LoVo (cell line): ENCODE measurements at places on chromosomes 11 and 22.

- DNase-seq, result no peak
These were observed 112.0 kb downstream of the DBX1 start for GRCh38 chr11:20048246-20048645.

DNA sequence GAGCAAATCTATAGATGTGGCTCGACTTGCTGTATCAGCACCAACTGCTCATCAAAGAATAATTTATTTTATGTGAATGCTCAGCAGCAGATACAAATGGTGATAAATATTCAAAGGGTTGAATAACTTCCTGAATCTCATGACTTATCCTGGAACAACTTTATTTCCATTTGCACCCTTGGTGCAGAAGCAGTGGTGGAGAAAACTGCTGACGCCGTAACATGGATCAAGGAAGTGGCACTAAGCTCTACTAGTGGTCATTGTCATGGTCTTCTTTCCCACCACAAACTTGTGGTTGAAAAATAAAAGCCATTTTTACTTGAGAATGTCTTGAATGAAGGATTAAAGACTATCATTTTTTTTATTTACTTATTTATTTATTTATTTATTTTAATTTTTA, 14.6 kb downstream of the MARK2 start:
- no peak for DNase-seq

DNA sequence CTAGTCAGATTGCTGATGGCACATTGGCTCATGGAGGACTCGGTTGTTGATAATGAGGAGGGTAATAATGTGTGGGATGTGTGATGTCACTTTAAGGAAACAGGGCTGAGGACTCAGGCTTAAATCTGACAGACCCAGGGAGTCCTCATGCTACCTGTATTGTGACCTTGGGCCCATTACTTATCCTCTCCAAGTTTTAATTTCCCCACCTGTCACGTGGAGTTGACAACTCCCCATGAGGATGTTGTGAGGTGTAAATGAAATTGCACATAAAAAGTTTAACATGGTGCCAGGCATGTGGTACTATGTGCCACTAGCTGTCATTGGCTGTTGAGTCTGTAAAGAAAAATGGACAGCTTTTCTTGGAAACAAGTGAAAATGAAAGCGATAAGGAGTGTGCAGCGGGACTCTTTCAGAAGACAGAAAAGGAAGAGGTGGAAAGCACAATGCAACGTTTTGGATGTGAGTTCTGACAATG, 15.3 kb downstream of the IL10RA start:
- DNase-seq, result no peak

DNA sequence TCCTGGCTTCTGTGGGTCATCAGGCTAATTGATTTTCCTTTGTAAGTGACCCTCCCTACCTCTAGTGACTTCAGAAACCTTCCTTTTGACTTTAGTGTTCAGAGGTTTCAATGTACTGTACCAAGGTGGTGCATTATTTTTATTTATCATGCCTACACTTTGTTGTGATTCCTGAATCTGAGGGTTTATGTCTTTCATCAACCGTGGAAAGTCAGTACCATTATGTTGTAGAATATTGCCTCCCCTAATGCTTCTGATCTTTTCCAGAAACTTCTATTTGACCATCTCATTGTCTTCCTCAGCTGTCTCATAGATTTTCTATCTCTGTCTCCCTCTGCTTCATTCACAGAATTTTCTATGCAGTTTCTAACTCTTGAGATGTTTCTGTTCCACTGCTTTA, 105.5 kb downstream of the KCNQ1OT1 start:
- DNase-seq, result no peak

DNA sequence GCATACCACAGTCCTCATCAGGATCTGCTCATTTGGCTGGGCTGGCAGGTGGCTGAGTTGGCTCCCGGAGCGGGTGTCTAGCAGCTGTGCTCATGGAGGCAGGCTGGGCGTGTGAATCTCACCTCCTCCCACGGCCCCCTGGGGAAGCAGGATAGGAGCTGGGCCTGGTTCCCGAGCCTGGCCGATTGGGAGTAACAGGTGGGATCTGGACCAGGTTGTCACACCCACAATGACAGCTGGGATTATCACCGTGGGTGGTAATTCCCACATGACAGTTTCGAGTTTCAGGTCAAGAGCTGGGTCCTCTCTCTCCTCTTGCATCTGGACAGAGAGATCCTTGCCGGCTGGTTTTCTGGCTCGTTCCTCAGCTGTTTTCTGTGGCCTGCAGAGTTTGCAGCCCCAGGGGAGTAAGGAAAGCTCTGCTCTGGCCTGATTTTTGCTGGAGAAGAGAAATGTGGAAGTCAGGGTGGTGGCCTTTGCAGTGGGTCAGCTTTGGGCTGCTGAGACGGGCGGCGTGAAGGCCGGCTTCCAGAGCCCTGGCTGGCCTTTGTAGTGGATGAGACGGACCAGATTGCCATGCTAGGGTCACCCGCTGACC, 57.0 kb downstream of the BCR start:
- DNase-seq, result no peak

GRCh38 chr11:62143727-62144126, 19.9 kb downstream of the INCENP start:
- no peak for DNase-seq

DNA sequence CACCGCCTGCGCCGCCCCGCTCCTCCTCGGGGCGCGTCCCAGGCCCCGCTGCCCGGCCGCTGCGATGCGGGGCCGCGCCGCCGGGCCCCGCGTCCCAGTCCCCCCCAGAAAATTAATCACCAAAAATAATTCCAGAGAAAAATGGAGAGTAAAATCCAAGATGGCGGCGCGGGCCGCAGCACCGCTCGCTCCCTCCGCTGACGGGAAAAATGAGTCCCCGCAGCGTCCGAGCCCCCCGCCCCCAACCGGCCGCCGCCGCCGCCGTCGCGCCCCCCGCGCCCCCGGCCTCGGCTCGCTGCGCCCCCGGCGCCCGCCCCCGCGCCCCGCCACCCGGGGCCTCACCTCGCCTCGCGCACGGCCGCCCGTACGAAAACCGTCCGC, at the start of gene KMT5B:
Gene KMT5B (minus strand): TSS at position 162 of the 381 bp plus-strand sequence. CDS start 23,220 bp downstream, outside the sequence.
- peak; percentile 67 for DNase-seq

GRCh38 chr11:76705826-76706225, 35.3 kb upstream of the LRRC32 start:
- DNase-seq, result no peak

GRCh38 chr11:129888451-129888850, 6.9 kb downstream of the NFRKB start:
- no peak for DNase-seq

DNA sequence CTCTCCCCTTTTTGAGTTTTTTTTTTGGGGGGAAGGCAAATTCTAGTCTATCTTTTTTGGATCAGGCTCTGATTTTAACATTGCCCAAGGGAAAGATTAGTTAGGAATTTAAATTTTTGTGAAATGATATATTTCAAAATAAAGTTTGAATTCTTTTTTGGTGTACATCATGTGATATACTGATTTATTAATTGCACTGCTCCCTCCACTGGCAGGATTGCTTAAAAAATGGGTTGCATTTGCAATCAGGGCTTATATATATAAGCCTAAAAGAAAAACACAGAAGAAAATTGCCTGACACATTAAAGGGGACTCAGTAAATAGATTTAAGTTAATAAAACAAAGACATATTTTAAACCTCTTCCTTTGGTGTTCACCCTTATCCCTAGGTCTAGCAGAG, 1.2 kb downstream of the DYNC2H1 start:
- DNase-seq, result no peak

GRCh38 chr11:93662175-93662570, 691 bp downstream of the CEP295 start:
- DNase-seq, result peak; percentile 5
